Stimulated activated CD8-positive, alpha-beta memory T cell treated with anti-CD3 and anti-CD28 coated beads, Interleukin-4, amount 100 ng/mL, for 1 hour (primary cell): ENCODE measurements at places on chromosomes 7 and 10.

GRCh38 chr7:18163091-18163490 lies 135.4 kb upstream of the PRPS1L1 start:
- DNase-seq, result no peak

GRCh38 chr10:33302208-33302829 lies 32.1 kb downstream of the NRP1 start:
- no peak for DNase-seq

DNA sequence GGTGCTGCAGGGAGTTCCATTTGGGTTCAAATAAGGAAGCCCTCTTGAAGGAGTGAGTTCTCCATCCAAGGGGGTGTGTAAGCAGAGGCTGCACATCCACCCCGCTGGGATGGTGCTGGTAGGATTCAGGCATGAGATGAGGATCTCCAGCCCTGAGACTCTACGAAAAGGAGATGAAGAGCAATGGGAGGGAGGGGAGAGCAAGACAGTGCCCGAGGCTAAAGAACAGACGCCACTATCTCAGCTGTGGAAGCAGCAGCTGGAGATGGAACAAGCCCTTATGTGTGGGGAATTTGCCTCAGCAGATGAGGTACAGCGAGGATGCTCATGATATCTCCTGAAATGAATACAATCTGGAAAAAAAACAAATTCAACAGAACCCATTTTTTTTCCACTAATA lies 28.1 kb upstream of the MYL10 start:
- no peak for DNase-seq

- DNase-seq, result no peak
These were observed at the start of gene KCNH2 for GRCh38 chr7:150978126-150978789. Gene KCNH2 (minus strand): TSS chr7:150978321. CDS start chr7:150977913, 408 bp downstream.

DNA sequence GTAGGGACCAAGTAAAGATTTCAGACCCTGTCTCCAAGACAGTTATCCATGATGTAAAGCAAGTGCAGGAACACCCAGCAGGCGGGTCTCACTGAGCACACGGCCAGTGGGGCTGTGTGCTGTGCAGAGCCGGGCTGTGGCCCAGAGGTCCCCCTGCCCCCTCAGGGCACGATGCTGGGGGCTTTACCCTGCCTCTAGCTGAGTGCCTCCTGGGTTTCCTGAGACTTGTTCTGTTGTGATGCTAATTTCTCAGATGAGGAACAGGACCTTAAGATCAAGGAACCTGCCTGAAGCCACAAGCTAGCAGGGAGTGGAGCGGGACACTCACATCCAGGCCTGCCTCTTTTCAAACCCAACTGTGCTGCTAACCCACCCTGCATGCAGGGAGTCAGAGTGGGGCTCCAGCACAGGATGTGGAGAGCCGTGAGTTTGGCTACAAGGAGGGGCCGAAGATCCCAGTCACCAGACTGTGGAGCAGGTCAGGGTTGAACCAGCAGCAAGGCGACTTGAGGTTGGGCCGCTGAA lies 76.1 kb upstream of the LYZL2 start:
- no peak for DNase-seq

DNA sequence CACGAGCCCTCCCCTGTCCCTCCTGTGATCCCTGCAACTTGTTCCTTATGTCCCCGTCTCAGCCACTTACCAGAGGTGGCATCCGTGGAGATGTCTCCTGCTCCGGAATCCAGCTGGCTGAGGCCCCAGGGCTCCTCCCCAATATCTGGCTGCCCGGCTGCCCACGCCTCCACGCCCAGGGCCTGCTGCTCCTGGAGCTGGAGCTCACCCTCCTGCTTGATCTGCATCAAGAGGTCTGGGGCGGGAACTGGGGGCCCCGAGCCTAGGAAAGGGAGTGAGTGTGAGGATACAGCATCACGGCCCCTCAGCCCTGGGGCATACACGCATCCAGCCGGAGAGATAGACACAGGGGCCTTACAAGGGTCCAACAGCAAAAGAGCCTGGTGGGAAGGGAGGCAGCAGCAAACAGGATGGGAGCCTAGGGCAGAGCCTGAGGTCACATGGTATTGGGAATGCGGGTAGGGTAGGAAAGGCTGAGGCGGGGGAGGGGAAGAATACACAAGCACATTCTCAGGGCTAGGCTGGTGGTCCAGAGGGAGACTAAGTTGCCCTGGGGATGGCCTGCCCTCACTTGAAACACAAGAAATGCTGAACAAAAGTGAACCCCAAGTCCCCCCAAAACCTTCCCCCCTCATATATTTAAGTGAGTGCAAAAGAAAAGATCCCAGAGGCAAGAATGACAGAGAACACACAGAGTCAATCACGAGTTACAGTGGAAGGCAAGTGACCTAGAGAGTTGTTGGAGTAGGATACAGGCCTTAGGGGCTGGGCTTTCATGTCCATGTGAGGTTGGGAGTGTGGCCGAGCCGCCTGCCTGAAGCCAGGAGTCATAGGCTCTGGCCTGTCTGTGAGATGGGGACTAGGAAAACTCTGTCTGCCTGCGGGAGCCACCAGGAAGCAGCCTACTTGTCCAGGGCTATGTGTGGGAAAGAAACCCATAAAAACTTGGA lies 16.9 kb upstream of the ZNF777 start:
- no peak for DNase-seq

DNA sequence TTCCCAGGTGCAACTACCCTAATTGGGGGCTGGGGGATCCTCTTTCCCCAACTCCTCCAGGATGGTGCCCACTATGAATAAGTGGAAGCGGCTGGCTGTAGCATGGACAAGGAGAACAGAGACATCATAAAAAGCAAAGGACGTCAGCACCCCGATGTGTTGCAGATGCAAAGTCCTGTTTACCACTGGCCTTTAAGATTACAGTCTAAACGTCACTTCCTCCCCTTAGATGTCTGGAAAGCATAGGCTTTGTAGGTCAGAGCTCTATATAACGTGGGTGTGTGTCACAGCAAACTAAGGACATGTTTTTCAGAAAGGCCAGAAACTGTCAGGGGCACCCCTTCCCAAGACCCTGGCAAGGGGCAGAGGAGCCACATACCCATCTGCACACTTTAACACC lies 7.9 kb downstream of the COBL start:
- no peak for DNase-seq

GRCh38 chr10:85741626-85742300 lies 624.8 kb downstream of the GRID1 start:
- DNase-seq, result no peak

DNA sequence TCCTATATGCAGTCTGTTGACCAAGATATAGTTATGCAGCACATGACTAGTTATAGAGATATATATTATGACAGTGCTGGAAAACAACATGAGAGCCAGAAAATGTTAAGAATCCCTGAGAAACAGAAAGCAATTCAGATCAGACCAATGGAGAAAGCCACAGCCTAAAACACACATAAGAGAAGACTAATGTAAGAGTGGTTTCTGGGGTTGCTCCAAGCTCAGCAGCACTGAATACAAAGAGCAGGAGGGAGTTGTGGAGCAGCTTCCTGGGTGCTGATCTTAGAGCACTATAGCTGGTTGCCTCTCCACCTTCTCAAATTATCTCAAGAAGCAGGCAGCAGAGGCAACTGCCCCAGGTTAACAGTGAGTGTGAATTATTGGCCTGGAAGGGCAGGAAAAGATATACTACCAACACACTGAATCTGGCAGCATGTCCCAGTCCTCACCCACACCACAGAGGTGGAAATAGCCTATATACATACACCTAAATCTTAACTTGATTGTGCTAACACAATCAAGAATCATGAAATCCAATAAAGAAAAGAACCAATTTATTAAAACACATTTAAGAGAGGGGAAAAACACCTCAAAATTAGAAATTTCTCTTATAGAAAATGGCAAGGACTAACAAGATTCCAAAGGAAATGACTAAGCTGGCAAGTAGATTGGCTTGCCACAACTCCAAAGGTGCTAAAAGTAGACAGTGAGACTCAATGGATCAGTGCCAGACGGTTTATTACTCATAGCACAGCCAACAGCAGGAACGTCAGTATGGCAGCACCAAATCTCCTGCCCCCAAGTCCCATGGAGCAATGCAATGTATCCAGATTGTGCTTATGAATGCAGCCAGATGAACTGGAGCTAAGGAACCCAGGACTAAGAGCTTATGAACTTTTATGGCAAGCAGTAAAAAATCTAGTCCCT lies 5.1 kb downstream of the PTTG1IP2 start:
- DNase-seq, result no peak

DNA sequence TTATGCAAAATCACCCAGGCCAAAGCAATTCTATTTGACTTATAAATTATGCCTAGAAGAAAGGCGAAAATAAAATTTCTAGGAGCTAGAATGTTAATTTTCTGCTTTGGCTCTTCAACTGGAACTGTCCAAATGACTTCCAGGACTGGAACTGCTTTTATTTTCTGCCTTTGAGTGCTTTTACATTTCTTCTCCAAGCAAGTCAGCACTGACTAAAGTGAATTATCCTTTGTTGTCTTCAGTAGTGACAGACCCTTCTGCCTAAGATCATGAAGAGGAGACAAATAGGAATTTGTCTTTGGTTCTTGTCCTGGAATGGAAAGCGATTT lies 255.9 kb downstream of the DNAJB9 start:
- DNase-seq, result no peak

DNA sequence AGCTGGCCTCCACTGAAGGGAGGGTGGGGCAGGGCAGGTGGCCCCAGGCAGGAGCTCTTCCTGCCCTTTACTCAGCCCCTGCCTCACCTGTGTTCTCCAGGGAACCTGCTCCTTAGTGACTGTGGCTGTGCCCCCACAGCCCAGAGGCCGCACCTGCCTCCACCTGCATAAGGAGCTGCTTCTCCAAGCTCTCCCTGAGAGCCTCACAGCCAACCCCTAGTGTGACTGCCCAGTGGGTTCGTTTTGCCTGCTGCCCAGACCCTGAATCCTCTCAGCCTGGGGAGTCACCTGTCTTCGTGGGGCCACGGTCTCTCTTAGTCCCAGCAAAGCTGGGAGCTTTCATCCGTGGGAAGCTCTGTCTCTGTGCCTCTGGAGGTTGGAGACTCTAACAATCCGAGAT lies 94.4 kb downstream of the GLRX3 start:
- DNase-seq, result no peak

DNA sequence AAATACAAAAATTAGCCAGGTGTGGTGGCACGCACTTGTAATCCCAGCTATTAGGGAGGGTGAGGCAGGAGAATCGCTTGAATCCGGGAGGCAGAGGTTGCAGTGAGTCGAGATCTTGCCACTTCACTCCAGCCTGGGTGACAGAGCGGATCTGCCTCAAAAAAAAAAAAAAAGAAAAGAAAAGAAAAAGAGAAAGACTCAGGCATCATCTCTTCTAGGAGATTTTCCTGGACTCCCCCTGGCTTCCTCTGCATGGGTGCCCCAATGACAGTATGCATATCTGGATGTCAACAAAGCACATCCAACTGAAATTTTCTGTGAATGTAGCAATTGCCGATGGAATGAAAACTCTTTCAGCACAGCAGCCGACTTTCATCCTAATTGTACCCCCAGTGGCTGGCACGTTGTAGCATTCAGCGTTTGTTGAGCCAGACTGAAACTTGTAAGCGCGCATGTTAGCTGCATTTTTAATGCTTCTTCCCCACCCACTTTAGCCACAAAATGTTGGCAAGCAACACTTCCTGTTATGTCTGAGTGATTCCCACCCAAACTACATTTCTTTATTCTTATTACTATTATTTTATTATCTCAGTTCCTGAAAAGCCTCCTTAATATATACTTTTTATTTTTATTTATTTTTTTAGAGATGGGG lies 70.2 kb downstream of the PRTFDC1 start:
- no peak for DNase-seq

DNA sequence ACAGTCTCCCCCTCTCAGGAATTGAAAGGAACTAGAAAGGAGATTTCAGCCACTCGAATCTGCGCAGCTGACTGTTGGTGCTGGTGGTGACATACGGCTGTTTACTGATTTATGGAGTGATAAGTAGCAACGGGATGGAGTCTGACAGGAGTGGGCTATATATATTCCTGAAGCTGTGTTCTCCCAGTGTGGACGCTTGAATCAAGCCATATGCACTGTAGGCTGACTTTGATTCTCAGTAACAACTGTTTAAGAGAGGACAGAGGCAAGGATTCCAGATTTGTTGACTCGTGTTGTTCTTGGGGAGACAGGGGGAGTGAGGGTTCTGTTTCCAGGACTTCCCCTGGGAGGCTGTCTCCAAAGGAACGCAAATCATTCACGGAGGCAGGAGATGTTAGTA lies 260.1 kb upstream of the AUTS2 start:
- DNase-seq, result no peak

- DNase-seq, result no peak
These were observed 37.1 kb downstream of the SVOPL start for GRCh38 chr7:138663725-138664710.

DNA sequence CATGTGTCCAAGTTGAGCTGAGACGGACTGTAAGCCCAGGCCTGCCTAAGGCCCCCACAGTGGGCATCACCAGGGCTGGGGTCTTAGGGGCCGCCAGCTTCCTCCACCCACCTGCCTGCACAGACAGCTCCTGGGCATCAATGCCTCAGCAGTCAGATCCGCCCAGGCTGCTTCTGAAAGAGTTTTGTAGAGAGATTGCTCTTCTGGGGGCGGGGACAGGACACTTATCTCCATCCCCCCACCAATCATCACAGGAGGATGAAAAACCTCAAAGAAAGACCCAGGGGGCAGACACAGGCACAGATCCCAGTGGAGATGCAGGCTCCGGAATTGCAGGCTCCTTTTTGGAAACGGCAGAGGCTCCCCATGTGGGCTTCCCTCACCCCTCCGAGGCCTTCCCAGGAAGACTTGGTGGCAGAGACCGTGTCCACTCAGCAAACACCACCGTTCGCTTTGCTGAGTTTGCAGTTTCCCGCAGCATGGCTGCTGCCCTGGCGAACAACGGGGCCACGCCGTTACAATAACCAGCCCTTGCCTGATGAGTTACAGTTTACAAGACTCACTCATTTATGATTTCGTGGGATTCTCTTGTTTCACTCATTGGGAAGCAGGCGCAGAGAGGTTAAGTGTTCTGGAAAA lies 96.4 kb downstream of the MKI67 start:
- DNase-seq, result no peak

GRCh38 chr10:73096449-73097304 lies at the start of gene P4HA1:
Gene P4HA1 (minus strand): TSS chr10:73096866. CDS start chr10:73074883, 21,983 bp downstream.
- DNase-seq, result peak; percentile 94

DNA sequence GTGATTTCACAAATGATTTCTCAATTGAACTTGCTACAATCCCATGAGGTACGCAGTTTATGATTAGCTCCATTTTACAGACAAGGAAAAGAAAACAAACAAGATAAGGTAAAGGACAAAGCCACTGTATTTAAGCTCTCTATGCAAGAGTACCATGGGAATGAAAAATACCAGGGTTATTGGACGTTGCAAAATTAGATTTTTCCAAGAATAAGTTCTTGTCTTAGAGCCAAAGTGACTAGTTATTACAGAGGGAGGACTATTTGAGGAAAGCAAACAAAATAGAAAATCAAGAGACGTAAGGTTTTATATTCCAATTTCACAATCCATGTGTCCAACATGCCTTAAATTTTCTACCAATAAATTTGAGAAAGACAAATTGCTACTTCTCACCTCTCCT lies 97.9 kb upstream of the PTN start:
- no peak for DNase-seq

GRCh38 chr10:98168766-98169165 lies 34.3 kb downstream of the R3HCC1L start:
- DNase-seq, result no peak

DNA sequence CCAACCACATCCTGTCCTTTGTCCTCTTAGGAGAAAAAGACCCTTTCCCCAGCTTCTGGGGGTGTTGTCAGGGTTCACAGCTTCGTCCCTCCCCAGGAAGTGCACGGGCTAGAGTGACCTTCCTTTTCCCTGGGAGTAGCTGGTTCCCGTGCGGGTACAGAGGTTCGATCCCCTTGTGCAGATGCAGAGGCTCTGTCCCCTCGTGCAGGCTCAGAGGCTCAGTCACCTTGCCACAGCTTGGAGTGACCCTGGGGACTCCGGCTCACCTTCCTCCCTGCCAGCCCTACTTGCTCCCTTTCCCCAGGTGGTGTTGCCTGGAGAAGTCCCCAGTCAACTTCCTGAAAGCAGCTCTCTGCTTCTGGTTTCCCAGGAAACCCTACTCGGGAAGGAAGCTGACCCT lies 60.0 kb upstream of the TCERG1L start:
- DNase-seq, result no peak
